ENCODE measurements at places on chromosomes 1 and 21.

DNA sequence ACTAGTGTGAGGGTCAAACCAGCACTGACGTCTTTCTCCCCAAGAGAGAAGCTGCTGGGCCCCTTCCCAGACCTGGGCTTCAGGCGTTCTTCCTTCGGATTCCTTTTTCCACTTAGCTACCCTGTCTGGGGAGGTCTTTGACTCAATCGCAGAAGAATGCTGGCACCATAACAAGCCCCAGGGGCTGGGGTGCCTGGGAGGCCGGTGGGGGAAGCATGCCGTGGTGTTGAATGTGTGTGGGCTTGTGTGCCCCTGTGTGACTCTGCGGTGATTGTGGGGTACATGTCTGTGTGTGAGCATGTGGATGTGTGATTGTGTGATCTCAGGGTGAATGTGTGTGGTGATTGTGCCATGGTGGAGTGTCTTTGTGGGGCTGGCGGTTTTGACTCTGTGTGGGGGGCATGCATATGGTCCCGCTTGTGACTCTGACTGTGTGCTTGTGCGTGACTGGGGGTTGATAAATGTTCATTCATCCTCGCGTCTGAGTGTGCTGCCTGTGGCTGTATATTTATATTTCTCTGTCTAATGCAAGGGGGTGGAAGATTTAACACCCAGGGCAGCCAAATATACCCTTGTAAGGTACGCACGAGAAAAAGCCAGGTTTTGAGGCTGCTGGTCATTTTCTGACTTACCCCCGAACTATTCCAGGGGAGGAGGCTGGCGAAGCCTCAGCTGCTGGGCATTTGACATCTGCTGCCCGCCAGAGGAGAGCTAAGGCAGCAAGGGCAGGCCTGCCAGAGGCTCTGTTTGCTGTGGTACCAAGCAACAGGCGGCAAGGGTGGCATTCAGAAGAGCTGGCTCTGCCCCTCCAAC, 1.1 kb upstream of the SYNC start:
- DNase-seq: no peak

DNA sequence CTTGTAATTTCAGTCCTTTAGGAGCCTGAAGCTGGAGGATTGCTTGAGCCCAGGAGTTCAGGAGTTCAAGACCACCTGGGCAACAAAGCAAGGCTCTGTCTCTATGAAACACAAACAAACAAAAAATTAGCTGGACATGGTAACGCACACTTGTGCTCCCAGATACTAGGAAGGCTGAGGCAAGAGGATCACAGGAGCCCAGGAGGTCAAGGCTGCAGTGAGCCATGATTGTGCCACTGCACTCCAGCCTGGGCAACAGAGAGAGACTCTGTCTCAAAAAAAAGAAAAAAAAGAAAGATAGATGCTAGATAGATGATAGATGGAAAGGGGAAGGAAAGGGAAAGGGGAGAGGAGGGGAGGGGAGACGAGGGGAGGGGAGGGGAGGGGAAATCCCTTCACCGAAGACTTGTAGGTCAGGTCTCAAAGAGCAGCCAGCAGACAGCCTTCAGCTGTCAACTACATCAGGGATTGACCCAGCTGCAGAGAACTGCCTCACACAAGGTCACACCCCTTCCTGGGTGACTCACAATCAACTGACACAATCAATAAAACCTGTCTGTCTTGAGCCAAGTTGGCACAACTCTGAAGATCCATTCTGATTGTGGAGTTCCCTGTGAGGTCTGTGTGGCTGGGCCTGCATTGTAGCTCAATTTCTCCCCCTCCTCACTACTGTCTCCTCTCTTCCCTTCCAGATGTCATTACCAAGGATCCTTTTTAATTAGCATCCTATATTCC, 200.6 kb downstream of the RGS7 start:
- DNase-seq: no peak

DNA sequence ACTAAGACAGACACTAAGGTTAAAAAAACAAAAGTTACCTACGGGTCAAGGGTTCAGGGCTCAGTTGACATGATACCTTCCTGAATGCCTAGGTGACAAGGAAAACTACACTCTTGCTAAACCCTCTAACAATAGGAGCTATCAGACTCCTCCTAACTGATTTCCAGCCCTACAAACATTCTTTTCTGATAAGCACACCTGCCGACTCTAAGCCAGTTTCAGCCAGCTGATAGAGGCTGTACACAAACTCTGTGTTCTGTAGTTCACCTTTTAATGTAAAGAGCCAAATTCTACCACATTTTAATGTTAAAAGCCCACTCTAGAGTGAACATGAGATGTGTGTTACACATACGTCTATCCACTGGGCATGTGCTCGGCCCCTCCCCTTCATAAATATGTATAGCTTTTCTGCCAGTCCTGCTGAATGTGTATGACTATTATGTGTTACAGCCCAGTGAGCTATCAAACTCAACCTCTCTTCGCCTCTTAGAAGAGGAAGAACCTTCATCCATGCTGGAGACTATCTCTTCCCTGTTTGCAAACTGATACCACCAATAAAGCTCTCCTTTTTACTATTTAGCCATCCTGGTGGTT, 40.0 kb upstream of the FAM163A start:
- no peak for DNase-seq

DNA sequence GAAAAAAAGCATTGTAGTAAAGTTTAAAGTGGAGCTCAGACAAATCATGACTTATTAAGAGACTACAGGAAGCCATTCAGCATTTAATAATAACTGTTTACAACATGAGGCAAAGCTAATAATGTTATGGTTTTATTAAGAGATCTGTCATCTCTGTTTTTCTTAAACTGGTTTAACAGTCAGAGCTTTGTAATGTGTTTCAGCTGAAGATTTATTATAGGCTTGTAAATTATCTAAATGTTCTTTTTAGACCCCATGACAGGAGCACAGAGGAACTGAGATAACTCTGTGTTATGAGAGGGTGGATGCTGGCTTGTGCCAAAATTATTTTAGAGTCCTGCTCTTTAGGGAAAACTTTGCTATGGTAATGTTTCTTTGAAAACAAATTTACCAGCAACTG, 38.0 kb upstream of the RWDD3 start:
- no peak for DNase-seq

DNA sequence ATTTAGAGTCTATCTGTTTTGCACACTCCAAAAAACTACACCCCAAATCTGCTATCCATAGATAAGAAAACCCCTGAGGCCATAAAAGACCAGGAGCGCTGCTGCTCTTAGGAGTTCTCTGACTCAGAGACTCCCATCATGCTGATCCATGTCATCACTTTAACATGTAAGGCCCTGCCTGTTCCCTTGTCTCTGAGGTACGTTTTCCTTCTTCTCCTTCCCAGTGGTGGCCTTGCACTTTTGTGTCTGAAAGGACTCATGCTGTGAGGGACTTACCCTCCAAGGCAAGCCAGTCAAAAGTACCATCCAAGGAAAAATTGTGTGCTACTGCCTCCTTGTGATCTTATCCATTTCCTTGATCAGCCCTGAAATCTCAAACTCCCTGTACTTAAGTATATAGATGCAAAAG, 427.4 kb upstream of the NCAM2 start:
- no peak for DNase-seq

DNA sequence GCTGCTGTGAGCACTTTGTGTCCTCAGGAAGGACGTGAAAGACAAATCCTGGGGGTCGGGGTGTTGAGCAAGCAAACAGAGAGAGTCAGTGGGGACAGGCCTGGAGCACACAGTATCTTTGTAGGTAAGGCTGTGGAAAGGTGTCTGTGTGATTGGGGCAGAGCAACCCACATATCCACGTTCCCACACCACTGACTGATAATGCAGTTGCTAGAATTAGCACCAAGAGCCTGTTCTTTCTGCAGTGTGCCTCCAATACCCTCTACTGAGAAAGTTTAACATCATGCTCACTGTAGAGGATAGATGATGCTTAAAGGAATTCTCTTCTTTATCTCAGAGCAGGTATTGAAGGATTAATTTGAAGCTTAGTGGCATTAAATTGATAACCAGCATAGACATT, 161.1 kb downstream of the PIK3R3 start:
- DNase-seq: no peak

GRCh38 chr1:195376190-195376589, 1232.0 kb downstream of the KCNT2 start:
- DNase-seq: no peak

GRCh38 chr1:154186852-154187501, 4.9 kb downstream of the TPM3 start:
- DNase-seq: no peak

GRCh38 chr21:15719976-15720375, 9.8 kb upstream of the USP25 start:
- no peak for DNase-seq

- DNase-seq: peak; percentile 22
These were observed 95.5 kb downstream of the SSBP3 start for GRCh38 chr1:54310439-54311328.

GRCh38 chr1:150567717-150568593, 11.5 kb downstream of the MCL1 start:
- no peak for DNase-seq

GRCh38 chr21:25885880-25886279, 151.1 kb downstream of the GABPA start:
- DNase-seq: no peak

DNA sequence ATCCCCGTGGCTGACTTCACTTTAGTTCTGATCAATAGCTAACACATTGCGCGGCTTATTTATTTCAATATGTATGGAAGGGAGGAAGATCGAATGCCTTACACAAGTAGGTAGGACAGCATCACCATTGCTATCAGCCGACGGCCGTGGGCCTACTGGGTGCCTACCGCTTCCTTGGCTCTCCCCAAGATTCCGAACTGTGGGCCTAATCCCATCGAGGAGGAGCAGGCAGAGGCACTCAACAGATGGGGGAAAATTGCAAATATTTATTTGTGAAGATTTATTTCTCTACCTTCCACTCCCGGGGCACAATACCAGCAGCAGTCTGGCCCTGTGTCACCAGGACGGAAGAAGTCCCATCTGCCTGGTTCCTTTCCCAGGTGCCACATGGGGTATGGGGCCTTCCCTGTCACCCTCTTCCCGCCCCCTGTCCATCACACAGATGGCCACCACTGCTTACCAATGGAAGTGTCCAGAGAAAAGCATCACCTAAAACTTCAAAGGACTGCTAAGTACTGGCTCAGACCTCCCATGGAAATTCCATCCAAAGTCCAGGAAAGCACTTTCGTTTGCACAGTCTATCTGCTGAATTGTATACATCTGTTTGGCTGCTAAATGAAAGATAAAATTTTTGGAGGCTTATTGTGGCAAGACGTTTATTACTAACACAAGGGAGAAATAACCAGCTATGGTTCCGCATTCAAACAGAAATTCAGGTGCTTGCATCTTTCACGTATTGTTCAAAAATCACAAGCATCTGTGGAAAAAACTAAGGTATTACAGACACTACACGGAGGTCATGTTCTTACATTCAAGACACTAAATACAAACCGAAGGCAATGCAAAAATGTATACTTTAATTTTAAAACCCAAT, 11.8 kb downstream of the AGT start:
- DNase-seq: no peak

DNA sequence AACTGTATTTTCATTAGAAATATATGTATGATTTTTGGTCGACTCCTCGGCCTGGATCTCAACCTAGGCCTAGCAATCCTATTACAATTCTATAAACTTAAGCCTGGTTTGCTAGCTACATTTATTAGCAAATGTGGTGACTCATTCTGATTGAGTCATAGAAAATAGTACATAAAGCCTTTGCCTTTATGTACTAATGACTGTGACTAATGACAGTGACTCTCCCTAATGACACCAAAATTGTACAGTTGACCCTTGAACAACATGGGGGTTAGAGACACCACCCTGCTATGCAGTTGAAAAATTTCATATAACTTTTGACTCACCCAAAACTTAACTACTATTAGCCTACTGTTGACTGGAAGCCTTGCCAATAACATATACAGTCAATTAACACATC, 78.9 kb downstream of the CLEC20A start:
- DNase-seq: no peak

DNA sequence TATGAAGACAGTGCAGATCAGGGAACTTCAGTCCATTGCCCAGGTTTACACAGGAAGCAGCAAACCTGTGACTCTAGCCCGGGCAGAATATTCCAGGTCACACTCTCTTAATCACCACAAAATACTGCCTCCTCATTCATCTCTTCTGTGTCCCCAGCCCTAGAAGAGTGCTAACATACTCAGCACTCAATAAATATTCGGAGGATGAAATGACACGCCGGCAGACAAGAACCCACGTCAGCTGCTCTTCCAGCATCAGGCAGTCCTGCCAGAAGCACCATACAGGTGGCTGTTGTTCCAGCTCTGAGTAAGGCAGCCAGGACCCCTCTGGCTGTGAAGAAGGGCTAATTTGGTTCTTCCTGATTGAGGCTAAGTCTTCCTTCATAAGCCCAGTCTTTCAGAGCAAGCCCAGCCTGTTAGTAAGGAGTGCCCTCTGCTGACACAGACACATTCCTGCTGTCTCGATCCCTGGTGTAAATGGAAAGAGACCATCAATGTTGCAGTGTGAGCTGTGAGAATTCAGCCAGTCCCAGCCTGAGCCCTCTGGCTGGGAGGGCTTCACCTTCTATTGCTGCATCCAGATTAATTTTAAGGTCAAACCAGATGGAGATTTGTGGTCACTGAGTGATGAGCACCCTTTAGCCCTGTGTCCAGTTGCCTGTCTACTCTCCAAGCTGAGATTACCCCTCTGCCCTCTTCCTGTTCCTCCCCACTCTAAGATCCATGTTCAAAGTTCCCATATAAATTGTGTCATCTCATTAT, 45.0 kb upstream of the KIRREL1 start:
- no peak for DNase-seq

GRCh38 chr21:31564439-31564838, 95.1 kb upstream of the SOD1 start:
- DNase-seq: no peak

- no peak for DNase-seq
These were observed 39.9 kb downstream of the RGL1 start for GRCh38 chr1:183844806-183845205.

DNA sequence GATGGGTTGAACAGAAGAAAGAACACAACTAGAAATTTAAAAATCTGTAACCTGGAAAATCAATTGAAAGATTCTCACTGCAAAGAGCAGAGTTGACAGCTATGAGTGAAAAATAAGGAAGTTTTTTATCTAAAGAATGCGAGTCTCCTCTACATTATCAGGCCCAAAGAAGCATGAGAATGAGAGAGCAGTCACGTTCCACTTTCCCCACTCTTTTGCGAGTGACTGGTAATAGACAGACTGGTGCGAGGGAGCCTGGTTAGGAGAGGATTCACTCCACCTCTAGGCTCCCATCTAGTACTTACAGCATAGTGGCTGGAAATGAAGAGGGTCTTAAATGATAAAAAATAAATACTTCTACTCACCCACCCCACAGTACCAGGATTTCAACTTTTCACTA, 52.0 kb downstream of the PRDX6 start:
- no peak for DNase-seq

DNA sequence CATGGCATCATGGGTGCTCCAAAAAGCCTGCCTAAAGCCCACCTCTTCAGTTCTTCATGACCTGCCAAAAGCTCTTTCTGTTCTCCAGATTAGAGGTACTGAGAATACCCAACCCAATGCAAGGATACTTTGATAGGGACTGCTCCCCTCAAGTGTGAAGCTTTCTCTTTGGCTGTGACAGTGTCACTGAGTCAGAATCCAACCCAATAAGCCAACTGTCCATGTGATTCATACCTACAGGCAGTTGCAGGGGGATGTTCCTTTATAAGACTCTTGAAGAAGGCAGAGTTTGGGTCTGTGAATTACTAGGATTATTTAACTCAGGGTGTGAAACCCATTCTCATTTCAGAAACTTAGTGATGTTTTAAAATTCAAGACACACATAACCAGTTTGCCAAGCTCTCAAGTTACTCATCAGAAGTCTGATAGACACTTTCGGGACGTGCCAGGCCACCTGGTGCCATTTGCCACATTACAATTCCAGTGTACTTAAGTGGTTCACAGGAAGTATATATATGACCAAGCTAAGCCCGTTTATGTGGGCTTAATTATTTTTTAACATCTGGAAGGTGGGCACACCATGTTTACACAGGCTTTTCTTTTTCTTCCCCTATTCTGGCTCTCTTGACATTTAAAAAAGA, 265.8 kb downstream of the NFIA start:
- DNase-seq: no peak
